ENCODE measurements at places on chromosomes 7 and 10.

DNA sequence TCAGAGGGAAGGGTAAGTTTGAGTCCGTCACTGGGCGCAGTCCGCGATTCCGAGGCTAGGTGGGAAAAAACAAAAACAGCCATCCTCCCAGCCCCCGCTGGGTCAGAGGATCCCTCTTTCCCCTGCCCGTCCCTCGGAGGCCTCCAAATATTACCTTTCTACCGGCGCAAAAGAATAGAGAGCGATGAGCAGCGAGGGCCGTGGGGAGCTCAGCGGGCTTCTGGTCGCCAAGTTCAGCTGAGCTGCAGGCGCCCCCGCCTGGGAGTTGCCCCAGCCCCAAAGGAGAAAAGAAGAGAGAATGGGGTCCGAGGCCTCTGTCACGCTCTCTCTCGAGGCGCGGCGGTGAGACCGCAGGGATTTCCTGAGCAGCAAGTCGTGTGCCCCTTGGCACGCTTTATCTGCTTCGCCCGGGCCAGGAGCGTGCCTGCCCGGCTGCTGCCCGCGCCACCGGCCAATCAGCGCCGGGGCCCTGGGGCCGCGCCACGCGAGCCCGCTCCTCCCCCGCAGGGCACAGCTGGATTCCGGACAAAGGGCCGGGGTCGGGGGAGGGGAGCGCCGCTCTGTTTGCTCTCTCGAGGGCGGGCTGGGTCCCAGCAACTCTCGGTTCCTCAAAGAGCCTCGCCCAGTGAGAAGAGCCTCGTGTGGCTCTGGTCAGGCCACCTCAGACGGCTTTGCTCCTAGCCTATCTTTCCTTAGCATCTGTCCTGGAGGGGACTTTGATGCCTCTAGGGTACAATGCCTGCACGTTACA lies at the start of gene NEUROG3:
Gene NEUROG3, minus strand, starts transcription at position 367 of the 751 bp plus-strand sequence. CDS start 379 bp downstream, outside the sequence.
- DNase-seq: no peak

DNA sequence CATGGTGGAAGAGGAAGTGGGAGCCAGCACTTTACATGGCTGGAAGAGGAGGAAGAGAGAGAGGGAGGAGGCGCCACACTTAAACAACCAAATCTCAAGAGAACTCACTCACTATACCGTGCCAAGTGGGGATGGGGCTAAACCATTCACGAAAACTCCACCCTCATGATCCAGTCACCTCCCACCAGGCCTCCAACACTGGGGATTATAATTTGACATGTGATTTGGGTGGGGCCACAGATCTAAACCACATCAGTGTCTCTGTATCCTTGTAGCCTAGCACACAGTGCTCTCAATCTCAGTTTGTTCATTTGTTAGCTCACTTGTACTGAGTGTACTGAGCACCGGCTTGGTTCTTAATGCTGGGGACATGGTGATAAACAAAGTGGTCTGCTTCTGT lies 228.3 kb downstream of the BUB3 start:
- DNase-seq: no peak

- DNase-seq: no peak
Observed at GRCh38 chr7:150848561-150849115, 3.7 kb upstream of the AOC1 start.

- no peak for DNase-seq
Observed at GRCh38 chr7:2166625-2167280, 66.0 kb downstream of the MAD1L1 start.

DNA sequence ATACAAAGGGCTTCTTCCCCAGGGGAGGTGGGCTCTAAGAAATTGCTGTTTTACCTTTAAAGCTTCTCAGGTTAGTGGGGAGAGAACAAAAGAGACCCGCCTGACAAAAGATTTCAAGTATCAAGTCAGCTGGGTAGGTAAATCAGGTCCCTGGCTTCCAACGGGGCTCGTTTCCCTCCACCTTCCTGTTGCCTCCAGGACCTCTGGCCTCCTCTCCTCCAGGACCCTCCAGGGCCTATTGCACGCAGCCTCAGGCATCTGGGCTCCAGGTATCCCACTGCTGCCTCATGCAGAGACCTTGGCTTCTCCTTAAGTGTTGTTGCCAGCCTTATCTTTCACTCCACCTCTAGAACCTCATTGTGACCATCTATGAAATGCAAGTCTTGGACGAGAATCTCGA lies 2.9 kb downstream of the BNIP3 start:
- no peak for DNase-seq

DNA sequence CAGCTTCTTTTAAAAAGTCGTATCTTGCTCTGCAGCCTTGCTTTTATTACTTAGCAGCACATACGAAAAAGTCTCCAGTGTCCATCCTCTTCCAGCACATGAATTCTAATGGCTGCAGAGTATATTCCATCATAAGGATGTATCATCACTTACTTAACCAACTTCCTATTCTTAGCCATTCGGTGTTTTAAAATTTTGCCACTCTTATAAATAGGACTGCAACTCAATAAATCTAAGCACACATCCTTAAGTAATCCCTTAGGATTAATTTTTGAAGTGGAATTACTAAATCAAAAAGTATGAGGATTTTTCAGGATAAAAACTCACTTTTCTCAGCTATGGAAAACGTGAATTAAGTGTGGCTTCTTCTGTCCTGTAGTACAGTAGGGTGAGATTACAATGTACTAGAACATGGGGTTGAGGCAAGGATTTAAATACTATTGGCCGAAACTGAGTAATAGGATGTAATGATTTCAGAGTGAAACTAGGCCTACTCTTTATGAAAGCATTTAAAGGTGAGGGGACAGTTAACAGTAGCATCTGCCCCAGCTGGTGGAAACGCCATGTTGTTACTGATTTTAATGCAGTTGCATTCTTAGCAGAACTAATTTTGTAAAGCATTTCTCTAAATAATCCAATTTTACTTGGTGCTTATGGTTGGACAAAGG lies 1035.5 kb downstream of the LRMDA start:
- DNase-seq: no peak

GRCh38 chr10:73060738-73061635 lies 35.7 kb downstream of the P4HA1 start:
- no peak for DNase-seq

DNA sequence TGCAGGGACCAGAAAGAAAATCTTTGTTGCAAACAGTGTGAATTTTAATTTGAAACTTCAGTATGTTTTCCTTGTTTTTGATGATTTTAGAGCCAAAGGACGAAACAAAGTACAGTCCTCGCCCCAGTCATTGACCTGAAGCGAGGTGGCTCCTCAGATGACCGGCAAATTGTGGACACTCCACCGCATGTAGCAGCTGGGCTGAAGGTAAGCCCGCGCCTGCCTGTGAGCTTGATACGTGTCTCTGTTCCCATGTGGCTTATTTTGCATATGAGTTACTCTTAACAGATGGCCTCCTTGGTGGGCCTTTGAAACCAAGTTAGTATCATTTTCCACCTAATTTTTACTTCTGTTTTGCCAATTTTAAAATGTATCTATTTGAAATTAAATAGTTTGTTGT lies 12.3 kb downstream of the RBM17 start:
- no peak for DNase-seq

DNA sequence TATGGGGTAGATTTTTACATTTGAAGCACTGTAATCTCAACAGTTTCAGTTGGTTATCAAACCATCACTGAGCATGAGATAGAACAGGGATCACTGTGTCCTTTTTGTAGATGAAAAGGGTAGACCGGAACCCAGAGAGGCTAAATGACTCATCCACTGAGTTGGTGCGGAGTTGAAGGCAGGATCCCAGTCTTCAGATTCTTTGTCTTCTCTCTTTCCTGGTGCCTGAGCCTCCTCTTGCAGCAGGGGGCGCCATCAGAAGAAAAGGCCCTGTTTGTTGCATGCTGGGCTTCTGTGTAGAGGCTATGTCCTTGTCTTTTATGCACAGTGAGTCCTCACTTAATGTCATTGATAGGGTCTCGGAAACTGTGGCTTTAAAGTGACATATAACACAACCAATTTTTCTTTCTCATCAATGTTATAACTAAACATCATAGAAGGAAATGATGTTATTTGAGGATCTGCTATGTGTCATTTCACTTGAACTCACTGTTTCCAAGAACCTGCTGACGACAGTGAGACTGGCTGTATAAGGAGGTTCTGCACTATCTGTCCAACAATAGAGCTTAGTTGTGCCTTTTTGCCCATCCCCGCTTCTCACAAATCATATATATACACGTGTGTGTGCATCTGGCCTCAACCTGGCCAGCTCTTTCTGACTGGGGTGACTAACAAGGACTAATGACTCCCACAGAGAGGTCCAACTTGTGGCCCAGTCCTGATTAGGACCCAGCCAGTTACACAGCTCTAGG lies 14.3 kb downstream of the ZNF282 start:
- DNase-seq: peak; percentile 48

DNA sequence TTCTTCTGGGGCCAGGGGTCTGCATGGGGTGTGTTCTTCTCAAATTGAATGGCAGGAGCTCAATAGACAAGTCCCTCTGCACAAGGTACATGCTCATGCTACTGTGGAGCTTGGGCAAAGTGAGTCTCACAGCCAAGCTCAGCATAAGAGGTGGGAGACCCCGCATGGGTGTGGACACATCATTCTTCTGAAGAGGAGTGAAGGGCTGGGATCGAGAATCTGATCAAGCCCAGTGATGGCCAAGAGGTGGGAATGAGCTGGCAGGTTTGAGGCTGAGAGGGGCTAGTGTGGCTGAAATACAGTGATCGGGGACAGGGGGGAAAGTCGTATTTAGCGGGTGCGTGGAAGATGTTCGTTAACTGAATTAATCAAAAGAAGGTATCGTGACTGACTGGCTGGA lies 32.6 kb downstream of the CDH23 start:
- no peak for DNase-seq

GRCh38 chr10:109866168-109866994 lies 56.9 kb downstream of the XPNPEP1 start:
- DNase-seq: no peak

DNA sequence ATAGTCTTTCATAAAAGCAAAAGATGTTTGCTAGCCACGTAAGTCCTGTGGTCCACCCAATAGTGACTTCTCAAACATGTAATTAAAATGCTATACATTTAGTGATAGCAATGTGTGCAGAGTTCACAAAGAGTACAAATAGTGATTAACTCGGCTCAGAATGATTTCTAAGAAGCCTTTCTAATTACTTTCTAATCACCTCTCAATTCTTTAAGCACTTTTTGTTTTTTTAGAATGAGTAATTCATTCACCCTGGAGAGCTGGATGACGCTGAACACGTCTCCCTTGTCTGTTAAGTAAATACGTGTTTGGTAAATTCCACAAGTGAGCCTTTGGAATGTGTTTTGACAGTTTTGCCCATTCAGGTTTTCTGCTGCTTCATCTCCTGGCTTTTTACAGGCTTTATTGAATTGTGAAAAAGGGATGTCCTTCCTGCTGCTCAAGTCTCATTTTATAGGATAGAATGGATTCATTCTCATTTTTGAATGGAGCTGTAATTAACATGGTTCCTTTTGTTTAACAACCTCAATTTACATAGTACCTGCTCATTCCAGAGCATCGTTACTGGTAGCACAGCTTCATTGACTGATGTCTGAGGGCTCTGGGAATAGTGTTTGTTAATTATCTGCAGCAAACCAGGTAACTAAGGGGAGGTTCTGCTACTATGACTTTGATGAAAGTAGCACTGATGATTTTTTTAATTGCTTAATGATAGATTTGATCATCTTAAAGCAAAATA lies 212.1 kb downstream of the VTI1A start:
- no peak for DNase-seq

GRCh38 chr10:17220652-17221100 lies 7.4 kb upstream of the VIM start:
- DNase-seq: no peak

- DNase-seq: no peak
Observed at GRCh38 chr7:154308928-154309327, 256.7 kb downstream of the DPP6 start.

DNA sequence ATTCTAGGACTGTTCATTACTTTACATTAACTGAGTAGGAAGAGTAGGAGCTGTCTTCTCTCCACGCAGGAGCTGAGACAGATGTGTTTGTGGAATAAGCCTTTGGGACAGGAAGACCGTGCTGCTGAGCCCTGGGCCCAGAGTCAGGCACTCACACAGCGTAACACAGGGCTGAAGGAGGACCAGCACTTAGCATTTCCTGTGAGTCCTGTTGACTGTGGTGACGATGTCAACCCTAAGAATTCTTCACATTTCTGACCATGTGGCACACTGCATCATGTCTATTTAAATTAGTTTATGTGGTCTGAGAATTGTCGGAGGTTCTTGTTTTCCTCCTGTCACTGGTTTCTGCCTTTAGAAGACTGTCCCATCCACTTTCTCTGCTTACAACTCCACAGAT lies 117.2 kb downstream of the PIP4K2A start:
- no peak for DNase-seq

DNA sequence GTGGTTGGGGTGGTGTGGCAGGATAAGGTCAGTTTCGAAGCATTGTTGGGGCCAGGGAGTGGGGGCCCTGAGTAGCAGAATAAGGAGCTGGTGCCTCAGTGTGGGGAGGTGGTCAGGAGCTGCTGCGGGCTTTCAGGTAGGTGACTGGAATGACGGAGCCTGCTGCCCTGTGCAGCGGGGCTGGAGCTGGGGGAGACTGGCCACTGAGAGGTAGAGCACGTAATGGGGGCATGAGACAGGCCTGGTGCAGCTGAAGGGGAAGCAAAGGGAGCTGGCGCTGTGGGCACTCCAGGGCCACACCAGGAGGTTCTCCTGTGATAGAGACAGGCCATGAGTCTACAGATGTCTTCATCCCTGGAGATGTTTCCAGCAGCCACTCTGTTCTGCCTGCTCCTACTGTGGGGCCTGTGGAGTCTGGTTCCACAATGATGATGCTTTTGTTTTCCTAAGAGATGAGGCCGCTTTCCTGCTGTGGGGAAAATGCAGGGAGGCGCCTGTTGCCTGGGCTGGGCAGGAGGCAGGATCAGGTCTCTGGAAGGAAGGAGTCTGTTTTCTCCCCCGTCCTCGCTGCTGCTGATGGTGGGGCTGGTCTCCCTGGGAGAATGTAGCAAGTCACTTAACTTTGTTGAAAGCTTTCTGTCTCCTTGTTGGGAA lies 31.1 kb downstream of the NUB1 start:
- no peak for DNase-seq

DNA sequence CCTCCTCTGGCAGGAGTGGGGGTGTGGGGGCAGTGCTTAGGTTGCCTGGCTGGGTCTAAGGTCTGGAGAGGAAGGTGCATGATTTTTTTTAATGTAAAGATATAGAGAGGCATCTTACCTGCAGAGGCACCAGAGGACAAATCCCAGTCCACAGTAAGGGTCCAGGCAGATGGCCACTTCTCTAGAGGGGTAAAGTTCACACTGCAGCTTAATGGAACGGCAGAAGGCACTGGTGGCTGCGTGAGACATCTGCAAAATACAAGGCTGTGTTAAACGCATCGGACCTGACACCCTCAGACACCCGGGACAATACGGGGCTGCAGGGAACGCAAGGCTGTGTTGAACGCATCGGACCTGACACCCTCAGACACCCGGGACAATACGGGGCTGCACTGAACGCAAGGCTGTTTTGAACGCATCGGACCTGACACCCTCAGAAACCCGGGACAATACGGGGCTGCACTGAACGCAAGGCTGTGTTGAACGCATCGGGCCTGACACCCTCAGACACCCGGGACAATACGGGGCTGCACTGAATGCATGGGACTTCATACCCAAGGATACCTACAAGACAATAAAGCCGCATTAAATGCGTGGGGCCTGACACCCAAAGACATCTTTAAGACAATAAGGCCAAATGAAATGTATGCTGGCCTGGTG lies 206.0 kb downstream of the ZMYND11 start:
- no peak for DNase-seq

- DNase-seq: no peak
Observed at GRCh38 chr7:27359181-27360125, 116.9 kb downstream of the EVX1 start.
